CD4-positive, alpha-beta T cell treated with Interleukin-15 for 1 hour (primary cell): ENCODE measurements at places on chromosomes 2 and 18.

- no peak for DNase-seq
Observed at GRCh38 chr18:66826211-66826610, 222.3 kb upstream of the CDH19 start.

- no peak for DNase-seq
Observed at GRCh38 chr18:72107647-72108383, 436.3 kb downstream of the CBLN2 start.

DNA sequence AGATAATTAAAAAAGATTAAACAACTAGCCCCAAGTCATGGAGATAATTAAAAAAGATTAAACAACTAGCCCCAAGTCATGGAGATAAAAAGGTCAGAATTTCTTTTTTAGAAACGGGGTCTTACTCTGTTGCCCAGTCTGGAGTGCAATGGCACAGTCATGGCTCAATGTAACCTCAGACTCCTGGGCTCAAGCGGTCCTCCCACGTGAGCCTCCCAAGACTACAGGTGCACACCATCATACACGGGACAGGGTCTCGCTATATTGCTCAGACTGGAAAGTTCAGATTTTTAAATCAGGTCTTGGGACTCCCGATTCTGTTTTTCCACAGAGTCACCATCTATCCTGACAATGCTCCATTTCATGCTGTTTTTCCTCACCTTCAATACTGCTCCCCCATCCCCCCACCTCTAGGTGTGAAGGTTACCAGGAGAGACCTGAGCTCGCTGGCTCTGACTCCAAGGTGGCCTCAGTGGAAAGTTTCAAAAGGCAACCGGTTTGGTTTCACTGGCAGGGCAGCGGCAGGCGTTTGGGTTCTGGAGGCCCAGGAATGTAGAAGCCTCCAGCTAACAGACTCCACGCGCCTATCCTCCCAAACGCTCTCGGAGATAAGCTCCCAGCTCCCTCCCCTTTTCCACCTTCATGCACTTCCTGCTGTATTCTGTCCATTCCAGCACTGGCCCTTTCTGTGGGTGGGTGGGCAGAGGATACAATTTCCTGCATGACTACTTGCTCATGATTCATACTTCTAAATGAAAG lies 2.9 kb upstream of the SEMA4C start:
- no peak for DNase-seq

DNA sequence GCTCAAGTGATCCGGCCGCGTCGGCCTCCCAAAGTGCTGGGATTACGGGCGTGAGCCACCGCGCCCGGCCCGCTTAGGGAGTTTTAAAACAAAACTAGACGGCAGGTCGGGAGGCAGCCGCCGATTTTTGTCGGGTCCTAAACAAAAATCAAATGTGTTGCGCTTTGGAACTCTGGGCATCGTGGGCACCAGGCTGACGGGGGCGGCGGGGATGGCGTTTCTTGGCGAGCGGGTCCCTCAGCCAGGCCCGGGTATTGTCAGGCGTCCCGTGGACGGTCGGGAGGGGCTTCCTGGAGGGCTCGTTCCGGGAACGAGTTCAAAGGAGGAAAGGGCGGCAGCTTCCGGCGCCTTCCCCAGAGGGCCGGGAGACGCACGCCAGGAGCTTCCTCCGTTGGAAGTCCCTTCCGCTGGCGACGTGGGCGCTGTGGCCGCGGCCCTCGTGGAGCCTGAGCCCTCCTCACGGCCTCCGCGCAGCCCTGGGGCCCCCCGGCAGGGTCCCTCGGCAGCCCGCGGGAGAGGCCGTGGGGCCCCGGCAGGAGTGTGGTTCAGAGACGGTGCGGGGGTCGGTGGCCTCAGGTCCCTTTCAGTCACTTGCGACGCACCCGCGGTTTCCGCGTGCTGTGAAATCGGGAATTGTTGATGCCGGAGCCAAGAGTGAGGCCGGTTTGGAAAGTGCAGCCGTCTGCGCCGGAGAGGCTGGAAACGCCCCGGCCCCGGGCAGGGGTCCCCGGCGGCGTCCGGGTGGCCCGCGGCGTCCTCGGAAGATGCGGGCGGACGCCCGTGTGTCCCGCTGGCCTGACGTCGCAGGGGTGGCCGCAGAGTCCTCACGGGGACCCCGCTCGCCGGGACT lies 59.3 kb downstream of the EMILIN2 start:
- DNase-seq, result peak; percentile 56

DNA sequence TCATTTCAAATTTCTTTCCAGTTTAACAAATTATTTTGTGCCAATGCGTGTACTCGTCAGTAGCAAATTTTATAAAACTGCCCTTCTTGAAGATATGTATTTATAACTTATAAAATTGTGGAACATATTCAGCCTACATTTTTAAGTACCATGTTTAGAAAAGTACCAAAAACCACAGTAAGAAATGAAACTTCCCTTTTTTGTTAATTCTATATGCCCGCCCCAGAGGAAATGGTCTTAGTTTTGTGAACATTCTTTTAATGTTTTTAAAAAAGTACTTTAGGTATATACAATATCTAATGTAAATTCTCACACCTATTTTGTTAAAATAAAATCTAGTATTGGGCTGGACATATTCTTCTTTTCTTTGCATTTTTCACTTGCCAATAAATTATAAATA lies 1.2 kb downstream of the UGT1A9 start:
- DNase-seq, result no peak

GRCh38 chr18:54671291-54671881 lies 80.3 kb downstream of the DYNAP start:
- DNase-seq, result no peak

DNA sequence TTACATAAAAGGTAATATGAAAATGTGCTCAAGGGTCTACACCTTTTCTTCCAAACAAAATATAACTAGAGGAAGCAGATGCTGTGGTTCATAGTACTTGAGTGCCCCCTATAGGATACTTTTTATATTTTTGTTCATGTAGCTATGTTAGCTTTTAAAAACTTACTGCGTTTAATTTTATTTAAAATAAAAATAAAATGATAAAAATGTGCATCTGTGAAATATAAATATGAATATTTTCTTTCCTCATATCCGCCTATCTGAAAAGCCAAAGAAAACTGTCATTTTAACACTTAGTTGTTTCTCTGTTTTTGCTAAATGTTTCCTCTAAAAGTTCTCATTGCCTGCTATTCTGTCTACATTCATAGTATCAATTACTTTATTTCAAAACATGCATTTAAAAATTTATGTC lies 9.6 kb upstream of the LRP1B start:
- DNase-seq, result no peak

GRCh38 chr2:44201648-44202165 lies 33.0 kb downstream of the PPM1B start:
- no peak for DNase-seq

DNA sequence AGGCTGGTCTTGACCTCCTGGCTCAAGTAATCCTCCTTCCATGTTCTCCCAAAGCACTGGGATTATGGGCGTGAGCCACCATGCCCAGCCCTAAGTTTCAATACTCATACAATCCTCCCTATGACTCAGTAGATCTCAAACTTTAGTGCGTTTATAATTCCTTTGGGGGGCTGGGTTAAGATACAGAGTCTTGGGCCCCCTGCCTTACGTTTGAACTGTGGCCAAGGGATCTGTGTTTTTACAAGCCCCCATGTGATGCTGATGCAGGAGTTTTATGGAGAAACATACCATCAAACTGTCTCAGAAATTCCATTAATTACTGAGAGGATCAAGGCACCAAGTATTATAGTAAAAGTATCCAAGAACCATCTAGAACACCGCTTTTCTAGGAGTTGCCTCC lies 38.2 kb upstream of the FAM136A start:
- DNase-seq, result no peak

- DNase-seq, result no peak
Observed at GRCh38 chr2:205932861-205933260, 153.1 kb downstream of the INO80D start.

GRCh38 chr2:171798156-171798820 lies 95.8 kb downstream of the SLC25A12 start:
- no peak for DNase-seq

DNA sequence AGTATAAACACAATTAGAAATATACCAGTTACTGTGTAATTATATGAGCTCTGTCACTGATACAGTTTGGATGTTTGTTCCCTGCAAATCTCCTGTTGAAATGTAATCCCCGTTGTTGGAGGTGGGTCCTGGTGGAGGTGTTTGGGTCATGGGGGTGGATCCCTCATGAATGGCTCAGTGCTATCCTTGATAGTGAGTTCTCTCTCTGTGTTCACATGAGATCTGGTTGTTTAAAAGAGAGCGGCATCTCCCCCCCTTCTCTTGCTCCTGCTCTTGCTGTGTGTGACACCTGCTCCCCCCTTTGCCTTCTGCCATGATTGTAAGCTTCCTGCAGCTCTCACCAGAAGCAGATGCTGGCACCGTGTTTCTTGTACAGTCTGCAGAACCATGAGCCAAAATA lies 24.1 kb downstream of the MTX2 start:
- DNase-seq, result no peak

- no peak for DNase-seq
Observed at GRCh38 chr18:25055076-25055475, 296.9 kb downstream of the ZNF521 start.

- no peak for DNase-seq
Observed at GRCh38 chr2:208250388-208250787, 4.5 kb downstream of the IDH1 start.

- no peak for DNase-seq
Observed at GRCh38 chr2:33034784-33035183, 88.0 kb downstream of the LTBP1 start.

GRCh38 chr2:28088970-28089369 lies 198.4 kb downstream of the BABAM2 start:
- DNase-seq, result no peak

- no peak for DNase-seq
Observed at GRCh38 chr2:46769809-46770208, 145.8 kb downstream of the MCFD2 start.

DNA sequence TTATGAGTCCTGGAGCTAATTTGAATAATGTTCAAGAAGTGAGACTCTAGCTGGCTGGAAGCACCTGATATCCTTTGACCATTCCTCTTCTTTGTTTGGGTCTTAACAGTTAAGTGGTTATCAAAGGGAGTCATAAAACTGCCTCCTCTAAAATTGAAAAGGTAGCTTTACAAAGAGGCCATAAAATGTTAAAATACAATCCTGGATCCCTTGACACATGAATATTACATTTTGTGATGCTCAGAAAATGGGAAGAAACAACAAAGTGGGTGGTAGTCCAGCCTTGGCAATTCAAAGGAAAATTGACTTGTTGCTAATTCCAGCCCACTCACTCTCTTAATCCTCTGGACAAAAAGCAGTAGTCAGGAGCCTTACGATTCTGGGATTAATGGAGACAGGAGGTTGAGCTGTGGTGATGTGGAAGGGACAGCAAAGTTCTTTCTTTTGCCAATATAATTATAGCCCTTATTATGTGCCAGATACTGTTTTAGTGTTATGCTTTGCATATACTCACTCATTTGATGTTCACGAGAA lies 339.2 kb downstream of the PDE11A start:
- DNase-seq, result no peak

GRCh38 chr2:30871440-30871839 lies 64.2 kb upstream of the CAPN13 start:
- no peak for DNase-seq

GRCh38 chr2:24205131-24205530 lies 30.3 kb downstream of the FAM228A start:
- no peak for DNase-seq

DNA sequence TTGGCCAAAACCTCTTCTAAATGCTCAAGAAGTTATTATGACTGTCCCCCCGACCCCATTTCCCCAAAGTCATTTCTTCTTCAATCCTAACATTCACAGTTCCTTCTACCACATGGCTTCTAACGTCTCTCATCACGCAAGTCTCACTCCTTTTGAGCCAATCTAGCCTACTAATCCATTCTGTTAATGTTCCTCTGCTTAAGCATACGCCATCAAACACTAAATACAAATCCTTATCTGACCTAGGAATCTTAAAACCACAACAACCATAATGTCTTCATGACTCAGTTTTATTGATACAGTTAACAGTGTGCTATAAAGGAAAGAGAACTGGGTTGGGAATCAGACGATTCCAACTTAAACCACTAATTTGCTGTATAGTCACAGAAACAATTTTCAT lies 23.9 kb downstream of the HNRNPLL start:
- no peak for DNase-seq

GRCh38 chr2:185144159-185144919 lies 546.0 kb downstream of the ZNF804A start:
- no peak for DNase-seq

DNA sequence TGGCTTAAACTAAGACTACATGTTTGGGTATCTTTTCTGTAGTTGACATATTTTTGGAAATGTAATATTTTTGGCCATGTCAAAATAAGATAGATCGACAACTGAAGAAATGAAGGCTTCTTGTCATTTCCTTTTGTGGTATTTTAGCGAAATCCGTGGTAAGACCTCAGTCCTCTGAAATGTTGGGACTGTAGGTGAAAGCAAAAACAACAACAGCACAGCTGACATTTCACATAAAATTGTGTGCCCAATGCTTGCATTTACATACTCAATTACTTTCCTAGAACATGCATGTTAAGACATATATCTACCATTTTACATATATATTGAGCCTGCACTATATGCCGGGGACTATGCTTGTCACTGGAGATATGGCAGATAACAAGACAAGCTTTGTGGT lies 50.2 kb downstream of the SPP2 start:
- DNase-seq, result no peak

- no peak for DNase-seq
Observed at GRCh38 chr2:52874466-52875106, 893.0 kb upstream of the CHAC2 start.

- no peak for DNase-seq
Observed at GRCh38 chr2:161161074-161161706, 962 bp downstream of the TANK start.

DNA sequence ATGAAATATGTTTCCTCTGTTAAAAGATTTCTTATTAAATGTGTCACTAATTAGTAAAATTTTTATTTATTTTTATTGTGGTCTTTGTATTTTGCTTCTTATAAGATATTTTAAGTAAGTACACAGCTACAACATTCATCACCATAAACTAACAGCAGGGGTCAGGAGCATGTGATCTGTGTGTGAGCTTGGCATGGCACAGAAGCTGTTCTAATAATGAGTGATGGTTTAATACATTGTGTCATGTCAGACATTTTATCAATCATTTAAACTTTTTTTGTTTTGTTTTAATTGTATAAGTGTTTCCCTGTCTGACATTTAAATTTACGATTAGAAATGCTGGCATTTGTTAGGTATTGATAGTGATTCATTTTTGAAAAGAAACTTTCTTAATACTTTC lies 585.4 kb downstream of the DSC3 start:
- no peak for DNase-seq

DNA sequence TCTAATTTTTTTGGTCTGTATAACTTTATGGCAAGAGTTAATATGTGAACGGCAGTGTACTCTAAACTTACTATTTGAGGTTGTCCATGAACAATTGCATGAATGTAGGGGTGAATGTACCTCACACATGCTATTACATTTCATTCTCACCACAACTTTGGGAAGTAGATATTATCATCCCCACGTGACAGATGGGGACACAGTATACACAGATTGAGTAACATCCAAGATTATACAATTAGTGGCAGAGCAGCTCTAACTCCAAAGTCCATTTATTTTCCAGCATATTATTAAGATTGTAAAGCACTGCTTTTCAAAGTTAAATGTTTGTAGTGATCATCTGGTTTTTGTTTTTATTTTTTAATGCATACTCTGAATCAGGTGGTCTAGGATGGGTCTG lies 622.1 kb upstream of the ZEB2 start:
- DNase-seq, result no peak

- no peak for DNase-seq
Observed at GRCh38 chr18:65721619-65722018, 29.2 kb upstream of the CDH7 start.

- DNase-seq, result no peak
Observed at GRCh38 chr2:172817411-172817810, 81.8 kb downstream of the RAPGEF4 start.
